ENCODE measurements at places on chromosomes 5 and 9. TPM values are rescaled to one million over a fixed set of nuclear protein-coding genes. Genes with fewer than 3 reads are reported as not detected.

Gene C5orf46
- total RNA-seq, result not detected

Gene TLX3
- total RNA-seq, result 0.87 TPM

DNA sequence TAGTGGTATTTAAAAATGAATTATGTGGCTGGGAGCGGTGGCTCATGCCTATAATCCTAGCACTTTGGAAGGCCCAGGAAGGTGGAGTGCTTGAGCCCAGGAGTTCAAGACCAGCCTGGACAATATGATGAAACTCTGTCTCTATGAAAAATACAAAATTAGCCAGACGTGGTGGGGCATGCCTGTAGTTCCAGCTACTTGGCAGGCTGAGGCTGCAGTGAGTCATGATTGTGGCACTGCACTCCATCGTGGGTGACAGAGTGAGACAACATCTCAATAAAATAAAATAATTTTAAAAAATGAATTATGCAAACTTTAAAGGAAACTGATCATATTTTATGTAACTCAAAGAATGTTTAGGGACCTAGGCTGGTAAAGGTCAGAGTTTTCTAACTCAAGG lies 310.8 kb upstream of the DMRT1 start:
- DNase-seq, result peak; percentile 46

DNA sequence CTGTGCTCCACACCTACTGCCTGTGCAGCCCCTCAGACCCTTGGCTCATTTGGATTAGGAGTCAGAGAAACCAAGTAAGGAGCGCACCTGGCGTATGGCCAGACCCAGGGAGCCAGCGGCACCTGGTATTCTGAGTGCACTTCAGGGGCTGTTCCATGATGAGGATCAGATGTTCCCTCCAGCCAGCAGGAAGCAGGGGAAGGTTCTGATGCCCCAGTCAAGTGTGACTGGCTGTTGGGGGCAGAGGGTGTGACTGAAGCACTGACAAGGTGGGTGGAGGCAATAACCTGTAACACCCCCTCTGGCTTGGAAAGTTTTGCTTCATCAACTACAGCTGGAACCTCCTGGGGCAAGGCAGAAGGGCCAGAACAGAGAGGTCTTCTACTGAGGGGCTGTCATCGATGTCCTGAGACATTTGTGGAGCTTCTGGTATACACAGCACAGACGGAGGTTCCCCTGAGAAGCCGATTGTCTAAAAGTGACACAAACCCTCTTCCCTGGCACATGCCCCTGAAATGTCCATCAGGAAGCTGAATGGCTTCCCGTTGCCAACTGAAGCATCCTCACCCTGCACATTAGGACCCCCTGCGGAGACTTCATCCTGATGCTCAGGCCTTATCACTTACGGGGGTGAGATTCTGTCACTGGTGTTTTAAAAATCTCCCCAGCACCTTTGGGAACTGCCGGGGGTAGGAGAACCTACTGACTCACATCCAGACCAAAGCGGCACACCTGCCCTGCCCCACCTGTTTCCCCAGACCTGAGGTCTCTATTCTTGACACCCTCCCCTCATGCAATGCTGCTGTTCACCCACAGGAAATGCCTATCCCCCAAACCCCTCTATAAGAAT lies 21.1 kb downstream of the TRAF1 start:
- DNase-seq, result no peak

DNA sequence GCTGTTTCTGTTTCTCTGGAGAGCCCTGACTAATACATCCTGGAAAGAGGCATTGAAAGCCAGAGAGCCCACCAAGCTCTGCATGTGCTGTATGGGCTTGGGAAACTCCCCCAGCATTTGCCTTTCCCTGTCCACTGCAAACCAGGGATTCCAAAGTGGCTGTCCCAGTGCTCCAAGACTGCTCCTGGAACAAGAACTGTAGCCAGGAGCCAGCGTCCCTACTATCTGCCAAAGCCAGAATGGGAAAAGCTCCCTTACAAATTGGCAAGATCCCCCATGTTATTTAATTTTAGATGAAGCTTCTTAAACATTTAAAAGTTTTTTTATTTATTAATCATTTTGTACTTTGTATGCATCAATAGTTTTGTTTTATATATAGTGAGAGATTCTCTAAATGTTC lies 263.2 kb downstream of the GABRB2 start:
- no peak for DNase-seq

DNA sequence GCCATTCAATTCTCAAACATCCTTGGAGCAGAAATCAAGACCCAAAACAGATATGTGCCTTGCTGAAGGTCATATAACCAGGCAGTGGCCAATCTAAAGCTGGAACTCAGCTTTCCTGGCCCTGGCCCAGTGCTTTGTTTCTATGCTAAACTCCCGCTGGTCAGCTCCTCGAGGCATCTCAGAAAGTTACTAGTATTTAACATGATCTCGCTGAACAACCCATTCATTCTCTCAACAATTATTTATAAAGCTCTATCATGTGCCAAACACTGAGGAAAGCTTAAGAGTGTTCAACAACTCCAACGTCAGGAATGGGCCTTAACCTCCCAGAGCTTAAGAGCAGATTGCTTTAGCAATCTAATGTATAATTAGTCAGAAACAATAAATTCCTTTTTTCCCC lies 54.0 kb downstream of the FOXD1 start:
- no peak for DNase-seq

DNA sequence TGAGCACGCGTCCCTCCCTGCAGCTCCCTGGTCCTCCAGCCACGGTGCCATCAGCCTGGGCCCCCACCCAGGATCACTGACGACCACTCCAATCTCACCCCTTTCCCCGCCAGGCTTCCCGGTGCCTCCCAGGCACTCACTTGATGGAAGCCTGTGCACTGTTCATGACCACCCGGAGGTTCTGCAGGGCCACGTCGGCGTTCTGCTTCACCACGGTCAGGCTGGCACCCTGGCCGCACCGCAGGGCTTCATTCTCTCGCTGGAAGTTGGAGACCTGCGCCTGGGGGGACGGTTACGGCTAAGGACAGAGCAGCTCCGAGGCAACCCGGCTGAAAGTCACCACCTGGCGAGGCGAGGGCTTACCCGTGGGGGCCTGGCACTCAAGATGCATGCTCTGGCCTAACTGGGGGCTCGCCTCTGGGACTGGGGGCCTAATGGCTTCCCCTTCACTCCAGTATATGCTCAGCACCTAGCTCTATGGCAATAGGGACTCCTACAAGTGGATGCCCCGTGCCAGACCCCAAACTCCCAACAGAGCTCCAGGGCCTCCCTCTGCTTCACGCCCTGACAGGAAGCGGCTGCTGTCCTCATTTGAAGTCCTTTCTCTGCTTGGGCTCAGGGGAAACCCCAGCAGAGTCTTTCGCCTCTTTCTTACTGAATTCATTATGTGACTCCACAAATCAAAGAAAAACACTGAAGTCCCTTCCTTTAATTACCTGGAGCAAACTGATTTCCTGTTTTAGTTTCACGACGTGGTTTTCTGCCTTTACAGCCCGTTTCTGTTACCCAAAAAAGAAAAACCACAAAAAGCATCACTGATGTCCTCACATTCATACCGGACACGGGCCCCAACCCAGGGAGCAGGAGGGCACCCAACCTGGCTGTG lies 4.2 kb upstream of the SNAPC4 start:
- no peak for DNase-seq

DNA sequence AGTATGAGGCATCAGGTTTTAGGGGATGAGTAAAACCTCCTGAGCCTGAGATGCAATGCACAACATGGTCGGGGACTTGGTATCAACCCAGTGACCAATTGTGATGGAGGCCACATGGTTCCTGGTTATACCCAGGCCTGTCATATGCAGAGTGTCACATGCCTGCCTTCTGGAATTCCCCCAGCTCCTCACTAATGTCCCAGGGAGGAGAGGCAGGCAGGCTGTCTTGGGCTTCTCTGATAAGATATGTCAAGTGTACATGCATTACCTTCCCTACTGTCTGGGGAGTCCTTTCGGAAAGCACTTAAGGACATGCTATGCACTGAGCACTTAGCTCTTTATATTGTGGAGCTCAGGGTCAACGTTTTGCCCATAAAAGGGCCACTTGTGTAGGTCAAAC lies 14.2 kb upstream of the PALM2AKAP2 start:
- no peak for DNase-seq

DNA sequence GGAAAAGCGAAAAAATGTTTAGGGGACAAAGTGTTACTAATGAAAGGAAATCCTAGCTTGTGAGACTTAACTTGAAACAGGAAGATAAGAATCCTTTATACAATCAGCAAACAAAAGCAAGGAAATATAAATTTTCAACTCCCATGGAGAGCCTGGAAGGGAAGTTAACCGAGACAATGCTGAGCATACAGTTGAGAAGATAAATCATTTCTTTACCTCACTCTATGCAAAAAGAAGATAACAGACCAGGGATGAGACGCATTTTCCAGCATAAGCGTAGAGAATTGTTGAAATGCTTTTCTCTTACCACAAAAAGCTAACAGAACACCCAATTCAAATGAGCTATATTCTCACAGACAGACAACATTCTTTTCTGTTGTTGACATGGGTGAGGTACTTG lies 309.6 kb downstream of the CWC27 start:
- DNase-seq, result no peak
